ENCODE measurements at places on chromosomes 13 and 19. TPM values are rescaled to one million over a fixed set of nuclear protein-coding genes. Genes with fewer than 3 reads are reported as not detected.

PSG11 gene
- polyA plus RNA-seq = not detected

CADM4 gene
- 0.34 TPM for polyA plus RNA-seq

ZNF723 gene
- polyA plus RNA-seq = not detected

ZNF135 gene
- polyA plus RNA-seq = 3.3 TPM

SERPINE3 gene
- polyA plus RNA-seq = not detected

ASF1B gene
- polyA plus RNA-seq = 2.4 TPM

AXL gene
- 0.19 TPM for polyA plus RNA-seq

SSC5D gene
- polyA plus RNA-seq = not detected

ABCA7 gene
- 25.5 TPM for polyA plus RNA-seq

NKPD1 gene
- polyA plus RNA-seq = 0.60 TPM

KLHL1 gene
- not detected for polyA plus RNA-seq

FOSB gene
- 3.0 TPM for polyA plus RNA-seq

C19orf67 gene
- polyA plus RNA-seq = not detected

C19orf73 gene
- 4.8 TPM for polyA plus RNA-seq

NEK5 gene
- 0.14 TPM for polyA plus RNA-seq

UPF3A gene
- 12.3 TPM for polyA plus RNA-seq

MYH14 gene
- polyA plus RNA-seq = not detected

MUC16 gene
- polyA plus RNA-seq = not detected

UPF1 gene
- polyA plus RNA-seq = 7.7 TPM

CEACAM16 gene
- polyA plus RNA-seq = not detected

DCLK1 gene
- not detected for polyA plus RNA-seq

ASPDH gene
- polyA plus RNA-seq = not detected

IZUMO1 gene
- not detected for polyA plus RNA-seq

SYNGR4 gene
- polyA plus RNA-seq = not detected

IZUMO2 gene
- polyA plus RNA-seq = not detected

ZFP14 gene
- polyA plus RNA-seq = 6.5 TPM

SLAIN1 gene
- polyA plus RNA-seq = 21.5 TPM

WASF3 gene
- not detected for polyA plus RNA-seq

MBD3L3 gene
- polyA plus RNA-seq = not detected

TMEM190 gene
- polyA plus RNA-seq = not detected

PSG2 gene
- not detected for polyA plus RNA-seq

ZNRF4 gene
- not detected for polyA plus RNA-seq

DMKN gene
- not detected for polyA plus RNA-seq

LILRB2 gene
- 0.12 TPM for polyA plus RNA-seq

DAND5 gene
- not detected for polyA plus RNA-seq

ADAMTSL5 gene
- 4.3 TPM for polyA plus RNA-seq

KCNRG gene
- polyA plus RNA-seq = 0.64 TPM

IRF3 gene
- 80.7 TPM for polyA plus RNA-seq

TPT1 gene
- 3,943 TPM for polyA plus RNA-seq
